ENCODE measurements at places on chromosomes 12 and 14. TPM values are rescaled to one million over a fixed set of nuclear protein-coding genes. Genes with fewer than 3 reads are reported as not detected.

OSBPL8 gene
- total RNA-seq = 24.0 TPM

LHX5 gene
- total RNA-seq = not detected

NTS gene
- 0.56 TPM for total RNA-seq

PGF gene
- 76.1 TPM for total RNA-seq

PPP1R1A gene
- not detected for total RNA-seq

KRT74 gene
- total RNA-seq = not detected

TOMM20L gene
- not detected for total RNA-seq

EID3 gene
- total RNA-seq = 1.4 TPM

PRH2 gene
- total RNA-seq = 0.63 TPM

WDR20 gene
- total RNA-seq = 18.7 TPM

KLHDC2 gene
- 48.4 TPM for total RNA-seq

PRPF40B gene
- 10.5 TPM for total RNA-seq

KCNA5 gene
- not detected for total RNA-seq

TCL1B gene
- not detected for total RNA-seq

KRT85 gene
- not detected for total RNA-seq

PROX2 gene
- 0.03 TPM for total RNA-seq

SYT1 gene
- total RNA-seq = 0.10 TPM

LRRC9 gene
- total RNA-seq = not detected

CPM gene
- not detected for total RNA-seq

LMNTD1 gene
- total RNA-seq = not detected

SYCP3 gene
- not detected for total RNA-seq

SPX gene
- total RNA-seq = 0.07 TPM

ANKRD33 gene
- not detected for total RNA-seq
